Esophagus muscularis mucosa (tissue), 4 donors: ENCODE measurements at places on chromosomes 5 and 9. TPM values are rescaled to one million over a fixed set of nuclear protein-coding genes. Genes with fewer than 3 reads are reported as not detected.

The ELL2 gene
- total RNA-seq, result 51.5 TPM

- no peak for DNase-seq
Observed at GRCh38 chr5:115855959-115856358, 14.2 kb downstream of the AP3S1 start.

DNA sequence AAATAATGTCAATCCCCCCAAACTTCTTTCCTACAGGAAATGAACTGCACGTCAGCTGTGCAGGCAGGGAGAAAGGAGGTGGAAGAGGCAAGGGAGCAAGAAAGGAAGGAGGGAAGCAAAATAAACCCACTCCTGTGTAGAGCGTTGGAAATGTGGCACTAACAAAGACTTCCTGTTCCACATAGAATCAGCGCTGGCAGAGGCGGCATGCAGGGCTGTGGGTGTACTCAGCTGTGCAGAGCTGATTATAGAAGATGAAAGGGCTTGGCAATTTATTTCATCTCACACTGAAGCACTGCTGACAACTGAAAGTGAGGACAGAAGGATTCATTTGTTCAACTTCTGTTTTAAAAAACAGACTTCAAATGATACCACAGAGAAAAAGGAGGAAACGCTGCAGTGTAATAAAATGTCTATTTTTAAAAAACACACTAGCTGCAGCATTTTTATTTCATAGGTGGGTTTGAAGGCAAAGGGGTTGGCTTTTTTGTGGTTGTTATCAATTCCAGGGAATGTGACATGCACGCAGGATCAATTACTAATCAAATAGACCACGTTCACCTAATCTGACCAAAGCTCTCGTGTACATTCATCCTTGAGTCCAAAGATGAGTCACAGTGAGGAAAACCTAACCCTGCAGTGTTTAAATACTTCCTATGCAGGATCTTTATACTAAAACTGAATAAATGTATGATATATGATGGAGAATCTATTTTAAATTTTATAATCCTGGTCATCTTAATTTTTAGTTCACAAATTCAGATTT is 583.5 kb downstream of the ZNF608 start:
- DNase-seq, result no peak

The KIF4B gene
- total RNA-seq, result not detected

The ECM2 gene
- total RNA-seq, result 9.1 TPM

GRCh38 chr9:130421154-130421801 is 23.5 kb upstream of the ASS1 start:
- no peak for DNase-seq

DNA sequence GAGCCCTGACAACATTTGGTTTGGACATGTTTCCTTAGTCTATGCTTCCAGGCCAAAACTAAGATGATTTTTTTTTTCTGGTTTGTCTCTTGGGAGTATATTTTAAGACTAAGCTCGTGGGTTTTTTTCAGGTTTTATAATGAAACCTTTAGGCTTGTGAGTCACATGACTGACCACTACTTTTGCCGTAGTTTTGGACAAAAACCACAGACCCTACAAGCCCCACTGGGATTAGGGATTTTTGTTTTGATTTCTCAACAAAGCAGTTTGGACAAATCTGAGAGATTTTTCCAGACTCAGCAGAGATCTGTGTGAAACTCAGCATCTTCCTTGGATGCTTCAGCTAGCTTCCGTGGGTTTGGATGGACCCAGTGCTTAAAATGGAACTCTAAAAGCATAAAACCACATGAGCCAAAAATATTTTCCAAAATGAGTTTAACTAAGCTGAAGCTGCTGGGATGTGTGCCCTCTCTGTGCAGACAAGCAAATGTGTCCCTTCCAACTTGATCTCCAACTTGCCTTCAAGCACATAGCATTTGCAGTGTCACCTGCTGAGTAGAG is 70.3 kb upstream of the SMIM15 start:
- DNase-seq, result no peak

- no peak for DNase-seq
Observed at GRCh38 chr5:5616247-5616895, 193.9 kb downstream of the ICE1 start.

GRCh38 chr9:131273856-131274673 is 2.2 kb downstream of the FAM78A start:
- no peak for DNase-seq

DNA sequence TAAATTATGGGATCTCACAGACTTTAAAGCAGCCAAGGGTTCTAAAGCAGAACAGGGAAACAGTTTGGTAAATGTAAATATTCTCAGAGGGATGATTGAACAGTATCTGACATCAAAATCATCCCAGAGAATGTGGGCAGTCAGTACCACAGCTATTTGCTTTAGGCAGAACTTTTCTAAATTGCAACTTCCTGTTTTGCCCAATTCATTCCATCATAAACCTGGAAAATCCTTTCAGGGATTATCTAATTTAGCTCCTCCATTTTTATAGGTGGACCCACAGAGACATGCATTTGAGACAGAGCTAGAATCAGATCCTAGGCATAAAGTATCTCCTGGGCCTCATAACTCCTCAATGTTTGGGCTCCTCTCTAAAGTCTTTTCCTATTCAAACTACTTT is 12.4 kb downstream of the NR6A1 start:
- no peak for DNase-seq

The NFIB gene
- 56.9 TPM for total RNA-seq

DNA sequence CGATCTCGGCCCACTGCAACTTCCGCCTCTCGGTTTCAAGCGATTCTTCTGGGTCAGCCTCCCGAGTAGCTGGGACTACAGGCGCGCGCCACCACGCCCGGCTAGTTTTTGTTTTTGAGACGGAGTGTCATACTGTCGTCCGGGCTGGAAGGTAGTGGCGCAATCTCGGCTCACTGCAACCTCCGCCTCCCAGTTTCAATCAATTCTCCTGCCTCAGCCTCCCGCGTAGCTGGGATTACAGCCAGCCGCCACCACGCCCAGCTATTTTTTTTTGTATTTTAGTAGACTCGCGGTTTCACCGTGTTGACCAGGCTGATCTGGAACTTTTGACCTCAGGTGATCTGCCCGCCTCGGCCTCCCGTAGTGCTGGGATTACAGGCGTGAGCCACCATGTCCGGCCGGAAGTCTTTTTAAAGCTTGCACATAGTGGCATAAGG is 1.2 kb downstream of the SMC5 start:
- DNase-seq, result no peak
